ENCODE measurements at places on chromosomes 1 and 21.
A peak's percentile ranks its signal among the peaks of the same experiment; 100 is the strongest.

DNA sequence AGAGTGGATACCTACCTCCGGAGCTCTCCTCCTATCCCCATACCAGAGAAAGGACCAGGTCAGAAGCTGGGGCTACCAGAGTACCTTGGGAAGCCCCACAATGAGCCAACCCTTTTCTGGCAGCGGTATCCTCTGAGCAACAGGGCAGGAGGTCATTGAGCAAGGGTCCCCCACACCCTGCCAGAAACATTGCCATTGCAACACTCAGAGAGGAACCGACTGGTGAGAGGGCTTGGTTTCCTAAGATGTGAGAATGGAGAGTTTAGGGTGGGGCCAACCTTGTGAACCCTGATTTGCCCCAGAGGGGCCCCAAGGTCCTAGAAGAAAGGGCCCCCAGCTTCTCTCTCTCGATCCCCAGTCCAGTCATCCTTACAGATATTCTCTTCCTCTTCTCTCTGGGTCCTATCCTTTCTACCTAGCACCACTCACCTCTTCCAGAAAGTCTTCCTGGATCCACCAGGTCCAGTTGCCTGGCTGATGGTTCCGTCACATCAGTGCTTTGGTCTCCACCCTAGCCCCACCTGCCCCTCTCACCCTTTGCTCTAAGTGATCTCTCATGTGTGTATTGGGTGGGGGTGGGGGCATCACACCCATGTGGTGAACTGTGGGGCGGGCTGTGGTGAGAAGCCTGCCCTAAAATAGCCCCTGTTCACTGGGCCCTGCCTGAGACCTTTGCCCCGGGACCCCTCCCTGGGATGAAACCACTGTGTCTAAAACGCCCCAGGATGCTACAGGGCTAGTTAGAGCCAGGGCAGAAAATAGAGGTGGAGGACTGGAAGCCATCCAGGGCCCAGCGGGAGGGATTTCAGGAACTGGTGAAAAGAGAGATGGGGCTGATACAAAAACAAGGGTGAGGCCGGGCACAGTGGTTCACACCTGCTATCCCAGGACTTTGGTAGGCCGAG, 8.7 kb downstream of the FGR start:
- DNase-seq: peak; percentile 41

GRCh38 chr1:211331011-211331709, 4.5 kb downstream of the TRAF5 start:
- DNase-seq: no peak

DNA sequence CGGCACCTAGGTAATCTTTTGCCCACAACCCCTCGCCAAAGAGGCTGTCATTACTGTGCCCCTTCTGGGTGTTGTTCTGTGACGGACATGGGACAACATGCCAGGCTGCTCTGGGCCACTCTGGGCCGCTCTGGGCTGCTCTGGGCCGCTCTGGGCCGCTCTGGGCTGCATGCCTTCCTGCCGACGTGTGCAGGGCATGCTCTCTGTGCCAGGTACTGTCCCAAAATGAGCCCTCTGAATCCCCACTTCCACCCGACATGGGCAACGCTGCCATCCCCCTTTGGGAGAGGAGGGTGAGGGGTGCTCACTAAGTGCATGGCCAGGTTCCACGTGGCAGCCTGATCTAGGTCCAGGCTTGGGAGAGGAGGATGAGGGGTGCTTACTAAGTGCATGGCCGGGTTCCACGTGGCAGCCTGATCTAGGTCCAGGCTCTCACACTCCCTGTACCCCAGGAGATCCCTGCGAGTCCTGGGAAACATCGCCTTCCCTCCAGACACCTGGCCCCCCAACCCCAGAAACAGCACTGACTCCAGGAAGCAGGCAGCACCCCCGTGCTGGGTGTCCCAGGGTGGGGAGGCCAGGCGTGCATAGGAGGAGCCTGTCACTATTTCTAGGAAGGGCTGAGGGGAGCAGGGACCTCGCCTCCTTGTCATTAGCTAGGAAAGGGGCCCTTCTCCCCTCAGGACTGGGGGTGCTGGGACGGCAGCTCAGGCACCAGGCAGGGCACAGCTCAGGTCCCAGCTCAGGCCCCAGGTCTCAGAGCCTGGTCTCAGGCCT, 16.5 kb downstream of the TTC34 start:
- no peak for DNase-seq

GRCh38 chr1:17829579-17829978, 74.4 kb downstream of the ACTL8 start:
- no peak for DNase-seq

GRCh38 chr1:178510155-178510554, 2.8 kb upstream of the TEX35 start:
- DNase-seq: no peak

- no peak for DNase-seq
These were observed 3.8 kb downstream of the RGS2 start for GRCh38 chr1:192812420-192813209.

- DNase-seq: no peak
These were observed 6.4 kb downstream of the DSTYK start for GRCh38 chr1:205205055-205205454.

GRCh38 chr1:197928849-197929336, 11.7 kb downstream of the LHX9 start:
- DNase-seq: peak; percentile 14
